ENCODE measurements at places on chromosomes 1 and 21. TPM values are rescaled to one million over a fixed set of nuclear protein-coding genes. Genes with fewer than 3 reads are reported as not detected.

DNA sequence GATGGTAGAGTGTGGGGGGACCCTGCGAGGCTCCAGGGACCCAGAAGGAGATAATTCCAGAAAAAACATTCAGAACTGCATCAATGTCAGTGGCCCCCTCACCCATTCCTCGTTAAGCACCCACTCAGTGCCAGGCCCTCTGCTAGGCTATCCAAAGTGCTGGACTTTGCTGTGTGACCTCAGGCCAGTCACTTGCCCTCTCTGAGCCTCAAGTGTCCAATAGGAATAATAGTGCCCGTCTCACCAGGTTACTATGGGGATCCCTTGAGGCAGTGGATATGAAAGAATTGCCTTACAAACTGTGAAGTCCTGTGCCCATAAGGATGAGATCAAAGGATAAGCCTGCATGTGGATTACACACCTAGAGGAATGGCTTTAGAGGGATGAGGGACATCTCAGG is 83.4 kb downstream of the IGSF21 start:
- DNase-seq, result no peak

SLC25A34 gene
- polyA plus RNA-seq, result 0.54 TPM

GRCh38 chr1:154335025-154335714 is 9.8 kb downstream of the ATP8B2 start:
- DNase-seq, result peak; percentile 22

GPATCH2 gene
- 2.7 TPM for polyA plus RNA-seq

- no peak for DNase-seq
Measured at GRCh38 chr1:228882041-228882770, 146.9 kb downstream of the RHOU start.

DNA sequence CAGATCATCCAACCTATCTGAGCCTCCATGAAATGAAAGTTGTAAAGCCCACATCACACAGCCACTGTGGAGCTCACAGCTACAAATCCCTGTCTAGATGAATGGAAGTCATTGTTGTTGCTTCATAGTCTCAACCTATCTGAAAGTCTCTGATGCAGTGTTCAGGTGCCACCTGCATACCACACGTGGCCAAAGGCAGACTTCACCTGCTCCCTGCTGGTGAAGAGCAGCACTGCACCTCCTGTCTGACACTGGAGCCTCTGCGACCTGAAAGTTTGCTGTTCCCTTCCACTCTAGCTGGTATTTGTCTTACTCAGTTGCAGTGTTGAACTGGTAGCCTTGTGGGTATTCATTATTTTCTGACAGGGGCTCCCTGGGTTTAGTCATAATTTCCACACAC is 18.4 kb downstream of the LORICRIN start:
- no peak for DNase-seq

KCND3 gene
- polyA plus RNA-seq, result 2.2 TPM

GRCh38 chr1:30748699-30749401 is 8.7 kb downstream of the LAPTM5 start:
- no peak for DNase-seq

GRCh38 chr1:31567956-31568570 is 8.3 kb upstream of the TINAGL1 start:
- no peak for DNase-seq

KANK4 gene
- 0.06 TPM for polyA plus RNA-seq

DNA sequence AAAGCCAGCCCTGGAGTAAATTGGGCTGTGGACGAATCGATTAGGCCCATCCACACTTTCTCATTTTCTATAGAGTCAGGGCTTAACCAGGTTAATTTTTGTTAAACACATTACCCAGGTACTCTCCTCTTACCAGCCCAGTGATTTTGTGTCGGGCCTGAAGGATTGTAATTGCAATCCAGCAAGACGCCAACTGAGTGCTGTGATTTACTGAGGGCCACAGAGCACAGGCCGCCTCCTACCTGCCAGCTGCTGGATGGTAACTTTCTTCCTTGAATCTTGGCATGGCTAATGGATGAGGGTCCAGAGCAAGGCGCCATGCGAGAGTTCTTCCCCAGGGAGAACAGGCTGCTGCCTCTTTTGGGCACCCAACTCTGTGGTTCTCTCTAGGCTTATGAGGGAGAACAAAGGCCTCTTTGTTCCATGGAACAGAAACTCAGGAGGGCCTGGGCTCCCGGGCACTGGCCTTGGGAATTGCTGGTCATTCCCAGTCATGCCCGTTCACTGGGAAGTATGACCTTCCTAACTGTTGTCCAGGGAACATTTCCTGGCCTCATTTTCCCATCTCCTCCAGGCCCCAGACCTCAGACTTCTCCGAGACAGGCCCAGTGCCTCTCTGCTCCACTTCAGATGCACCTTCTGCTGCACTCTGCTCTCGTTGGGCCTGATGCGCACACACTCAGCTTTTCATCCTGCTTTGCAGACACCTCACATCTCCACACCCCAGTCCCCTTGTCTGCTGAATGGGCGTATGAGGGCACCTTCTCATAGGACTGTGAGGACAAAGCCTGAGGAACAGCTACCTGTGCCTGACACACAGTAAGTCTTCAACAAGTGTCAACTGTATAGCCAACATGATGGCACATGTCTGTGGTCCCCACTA is 57.3 kb downstream of the SYF2 start:
- DNase-seq, result no peak

DNA sequence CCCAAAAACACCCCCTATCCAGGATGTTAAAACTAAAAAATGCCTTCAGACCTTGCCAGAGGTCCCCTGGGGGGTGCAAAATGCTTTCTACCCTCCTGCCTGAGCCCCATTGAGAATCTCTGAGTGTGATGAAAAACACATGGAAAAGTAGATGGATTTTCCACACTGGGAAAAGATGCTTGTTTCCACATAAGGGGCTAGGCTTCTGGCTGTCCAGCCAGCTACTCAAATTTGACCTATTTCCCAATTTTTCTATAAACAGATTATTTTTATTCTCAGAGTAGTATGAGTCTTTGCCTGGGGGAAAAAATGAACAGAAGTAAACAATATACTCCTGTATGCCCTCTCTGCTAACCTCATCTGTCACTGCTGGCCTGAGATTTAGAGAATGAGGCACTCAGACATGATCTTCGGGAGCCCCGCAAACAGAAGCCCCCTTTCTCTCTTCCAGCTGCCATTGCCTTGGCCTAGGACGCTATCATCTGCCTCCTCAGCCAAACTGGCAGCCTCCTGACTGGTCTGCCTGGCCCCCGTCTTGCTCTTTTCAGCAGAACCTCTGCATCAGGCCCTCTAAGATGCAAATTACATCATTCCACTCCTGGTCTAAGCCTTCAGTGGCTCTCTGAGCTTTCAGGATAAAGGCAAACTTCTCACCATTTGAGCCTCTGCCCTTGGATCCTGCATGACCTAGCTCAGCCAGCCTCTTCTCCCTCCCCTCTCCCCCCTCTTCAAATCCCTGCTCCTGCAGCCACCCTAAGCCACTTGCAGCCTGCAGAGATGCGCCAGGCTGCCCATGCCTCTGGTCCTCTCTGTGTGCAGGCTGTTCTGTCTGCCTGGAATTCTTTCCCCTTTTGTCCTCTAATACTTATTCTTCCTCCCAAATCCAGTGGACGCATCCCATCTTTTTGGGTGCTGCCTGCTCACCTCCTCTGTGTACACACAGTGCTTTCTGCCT is 39.7 kb upstream of the TMEM125 start:
- DNase-seq, result no peak

DNA sequence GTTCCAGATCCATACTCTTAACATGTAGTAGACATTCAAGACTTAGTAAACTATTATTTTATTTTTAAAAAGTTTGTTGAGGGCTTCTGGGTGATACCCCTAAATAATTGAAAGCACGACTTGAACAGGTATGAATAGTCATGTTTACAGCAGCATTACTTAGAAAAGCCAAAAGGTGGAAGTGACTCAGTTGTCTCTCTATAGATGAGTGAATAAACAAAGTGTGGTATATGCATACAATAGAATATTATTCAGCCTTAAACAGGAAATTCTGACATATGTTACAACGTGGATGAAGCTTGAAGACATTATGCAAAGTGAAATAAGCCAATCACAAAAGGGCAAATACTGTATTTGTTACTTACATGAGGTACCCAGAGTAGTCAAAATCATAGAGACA is 26.5 kb downstream of the TSNAX start:
- no peak for DNase-seq

DNA sequence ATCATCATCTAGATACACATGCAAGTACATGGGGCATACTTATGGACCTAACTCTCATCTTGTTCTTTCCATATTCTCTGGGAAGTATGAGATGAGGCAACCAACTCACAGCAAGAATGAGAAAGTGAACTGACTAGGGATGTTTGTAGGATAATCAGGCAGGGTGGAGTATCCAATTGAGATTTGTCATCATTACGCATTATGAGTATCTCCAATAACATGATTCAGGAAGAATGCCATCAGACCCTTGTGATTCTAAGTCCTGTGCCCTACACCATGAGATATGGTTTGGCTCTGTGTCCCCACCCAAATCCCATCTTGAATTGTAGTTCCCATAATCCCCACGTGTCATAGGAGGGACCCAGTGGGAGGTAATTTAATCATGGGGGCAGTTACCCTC is 154.0 kb downstream of the SLC30A10 start:
- DNase-seq, result no peak

GRCh38 chr21:21230672-21231071 is 232.5 kb downstream of the NCAM2 start:
- DNase-seq, result no peak

CRYBG2 gene
- 0.44 TPM for polyA plus RNA-seq

GRCh38 chr1:184056921-184057555 is 5.5 kb downstream of the TSEN15 start:
- DNase-seq, result peak; percentile 78

DNA sequence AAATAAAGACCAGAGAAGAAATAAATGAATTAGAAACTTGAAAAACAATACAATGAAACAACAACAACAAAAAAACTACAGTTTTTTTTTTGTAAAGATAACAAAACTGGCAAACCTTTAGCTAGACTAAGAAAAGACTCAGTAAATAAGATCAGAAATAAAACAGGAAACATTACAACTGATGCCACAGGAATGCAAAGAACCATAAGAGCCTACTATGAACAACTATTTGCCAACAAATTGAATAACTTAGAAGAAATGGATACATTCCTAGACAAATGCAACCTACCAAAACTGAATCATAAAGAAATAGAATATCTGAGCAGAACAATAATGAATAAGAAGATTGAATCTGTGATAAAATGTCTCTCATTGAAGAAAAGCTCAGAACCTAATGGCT is 742.0 kb downstream of the ADGRL2 start:
- DNase-seq, result no peak

GRCh38 chr1:6427441-6428390 is 3.1 kb downstream of the ESPN start:
- no peak for DNase-seq

GPX7 gene
- 44.5 TPM for polyA plus RNA-seq

FCRLB gene
- 2.6 TPM for polyA plus RNA-seq

DNA sequence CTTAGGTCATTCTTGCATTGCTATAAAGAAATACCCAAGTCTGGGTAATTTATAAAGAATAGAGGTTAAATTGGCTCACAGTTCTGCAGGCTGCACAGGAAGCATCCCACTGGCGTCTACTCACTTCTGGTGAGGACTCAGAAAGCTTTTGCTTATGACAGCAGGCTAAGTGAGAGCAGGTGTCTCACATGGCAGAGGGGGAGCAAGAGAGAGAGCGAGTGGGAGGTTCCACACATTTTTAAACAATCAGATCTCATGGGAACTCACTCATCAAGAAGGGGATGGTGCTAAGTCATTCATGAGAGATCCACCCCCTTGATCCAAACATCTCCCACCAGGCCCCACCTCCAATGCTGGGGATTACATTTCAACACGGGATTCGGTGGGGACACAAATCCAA is 13.6 kb upstream of the RGS4 start:
- DNase-seq, result no peak

DNA sequence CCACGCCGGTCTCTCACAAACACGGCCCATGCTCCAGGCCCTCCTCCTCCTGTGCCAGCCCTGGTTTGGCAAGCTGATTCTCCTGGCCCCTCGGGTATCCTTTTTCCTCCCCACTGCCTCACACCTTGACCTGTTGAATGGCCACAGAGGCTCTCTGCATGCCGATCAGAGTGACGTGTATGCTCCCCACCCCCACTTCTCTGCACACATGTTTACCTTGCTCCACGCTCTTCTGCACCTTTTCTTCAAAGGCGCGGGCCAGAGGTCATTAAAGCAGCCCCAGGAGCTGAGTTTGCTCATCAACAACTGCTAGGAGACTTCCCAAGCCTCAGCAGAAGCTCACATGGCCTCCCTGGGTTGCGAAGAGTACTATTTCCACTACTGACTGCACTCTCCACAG is 139.3 kb upstream of the EDN2 start:
- DNase-seq, result no peak

DNA sequence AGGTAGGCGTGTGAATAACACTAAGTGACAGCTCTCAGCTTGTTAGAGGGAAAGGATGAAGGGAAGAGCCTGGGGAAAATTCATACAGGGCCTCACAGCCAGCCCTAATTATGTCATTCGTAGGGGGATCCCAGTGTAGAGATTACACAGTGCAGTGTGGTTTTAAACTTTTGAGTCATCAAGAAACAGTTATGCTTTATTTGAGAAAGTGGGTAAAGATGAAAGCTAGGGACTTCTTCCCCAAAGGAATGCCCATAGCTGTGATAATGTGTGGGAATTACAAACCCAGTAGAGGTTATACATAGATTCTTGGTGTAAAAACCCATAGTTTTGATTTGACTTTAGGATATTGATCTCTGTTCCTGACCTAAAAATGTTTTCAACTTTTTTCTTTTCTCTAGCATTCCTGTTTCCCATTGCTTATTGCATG is 1.9 kb downstream of the TTF2 start:
- no peak for DNase-seq

GRCh38 chr1:13699510-13699909 is 478 bp upstream of the PRDM2 start:
- DNase-seq, result no peak

DNA sequence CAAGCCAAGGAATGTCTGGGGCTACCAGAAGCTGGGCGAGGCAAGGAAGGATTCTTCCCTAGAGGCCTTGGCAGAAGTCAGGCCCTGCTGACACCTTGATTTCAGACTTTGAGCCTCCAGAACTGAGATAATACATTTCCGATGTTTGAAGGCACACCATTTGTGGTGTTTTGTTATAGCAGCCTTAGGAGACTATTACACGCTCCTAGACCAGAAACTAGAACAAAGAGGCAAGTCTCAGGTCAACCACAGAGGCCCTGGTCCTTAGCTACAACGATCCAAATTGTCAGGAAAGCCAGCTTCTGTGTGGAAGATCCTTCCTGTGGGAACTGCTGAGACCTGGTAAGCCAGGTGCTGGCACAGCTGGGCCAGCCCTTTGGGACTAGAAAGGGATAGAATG is 19.7 kb upstream of the AHCTF1 start:
- DNase-seq, result no peak

- peak; percentile 44 for DNase-seq
Measured at GRCh38 chr21:46634966-46635323, 529 bp upstream of the PRMT2 start.

GRCh38 chr21:18000981-18001686 is 182.0 kb upstream of the C21orf91 start:
- no peak for DNase-seq
